ENCODE measurements at places on chromosomes 6 and 20.

- DNase-seq: no peak
Measured at GRCh38 chr6:36856277-36856676, 17.0 kb upstream of the CPNE5 start.

- DNase-seq: no peak
Measured at GRCh38 chr6:1987640-1988039, 257.8 kb downstream of the GMDS start.

GRCh38 chr20:10109641-10110040, 74.9 kb downstream of the ANKEF1 start:
- DNase-seq: no peak

- DNase-seq: no peak
Measured at GRCh38 chr6:163344411-163344810, 70.1 kb upstream of the QKI start.

DNA sequence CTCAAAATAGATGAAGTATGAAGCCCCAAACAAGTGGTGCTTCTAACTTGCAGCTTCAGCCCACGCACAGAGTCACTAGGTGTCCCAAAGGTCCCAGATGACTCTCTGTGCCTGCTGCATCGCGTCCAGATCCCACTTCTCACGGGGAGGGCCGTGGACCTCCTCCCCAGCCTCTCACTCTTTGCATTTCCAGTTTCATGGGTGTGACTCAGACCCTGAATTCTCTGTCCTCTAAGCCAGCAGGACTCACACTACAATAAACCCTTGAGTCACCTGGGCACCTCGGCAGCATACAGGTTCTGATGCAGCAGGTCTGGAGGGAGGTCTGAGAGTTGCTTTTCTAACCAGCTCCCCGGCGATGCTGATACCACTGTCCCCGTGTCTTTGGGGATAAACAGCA, 114.0 kb upstream of the RIN2 start:
- DNase-seq: no peak

DNA sequence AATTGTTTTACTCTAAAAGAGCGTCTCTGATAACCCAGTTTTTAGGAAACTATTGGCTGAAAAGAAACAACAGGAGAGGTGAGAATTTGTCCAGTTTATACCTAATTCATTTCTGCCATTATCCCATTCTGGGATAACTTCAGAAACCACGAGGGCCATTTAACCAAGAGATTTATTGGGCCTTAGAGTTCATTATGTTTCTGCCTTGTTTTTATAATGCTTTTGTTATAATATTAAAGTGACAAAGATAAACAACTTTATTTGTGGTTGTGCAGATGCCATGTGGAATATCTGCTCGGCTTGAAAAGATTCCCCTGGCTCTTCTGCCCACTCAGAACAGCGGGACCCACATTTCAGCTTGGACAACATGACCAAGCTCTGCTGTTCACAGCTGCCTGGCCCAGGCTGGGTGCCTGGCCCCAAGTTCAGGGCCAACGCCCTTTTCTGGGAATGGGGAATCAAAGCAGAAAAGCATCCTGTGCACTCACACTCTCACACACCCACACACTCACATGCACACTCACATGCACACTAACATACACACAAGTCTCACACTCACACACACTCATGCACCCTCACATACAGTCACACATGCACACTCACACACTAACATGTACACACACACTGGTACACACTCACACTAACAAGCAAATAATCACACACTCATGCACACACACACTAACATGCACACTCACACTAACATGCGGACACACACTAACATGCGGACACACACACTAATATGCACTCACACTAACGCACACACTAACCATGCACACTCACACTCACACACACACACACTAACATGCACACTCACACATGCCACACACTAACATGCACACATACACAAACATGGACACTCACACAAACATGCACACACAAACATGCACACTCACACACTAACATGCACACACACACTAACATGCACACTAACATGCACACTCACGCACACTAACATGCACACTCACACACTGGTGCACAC, 86.7 kb upstream of the NEDD9 start:
- DNase-seq: no peak

- DNase-seq: no peak
Measured at GRCh38 chr6:163332575-163332974, 81.9 kb upstream of the QKI start.

DNA sequence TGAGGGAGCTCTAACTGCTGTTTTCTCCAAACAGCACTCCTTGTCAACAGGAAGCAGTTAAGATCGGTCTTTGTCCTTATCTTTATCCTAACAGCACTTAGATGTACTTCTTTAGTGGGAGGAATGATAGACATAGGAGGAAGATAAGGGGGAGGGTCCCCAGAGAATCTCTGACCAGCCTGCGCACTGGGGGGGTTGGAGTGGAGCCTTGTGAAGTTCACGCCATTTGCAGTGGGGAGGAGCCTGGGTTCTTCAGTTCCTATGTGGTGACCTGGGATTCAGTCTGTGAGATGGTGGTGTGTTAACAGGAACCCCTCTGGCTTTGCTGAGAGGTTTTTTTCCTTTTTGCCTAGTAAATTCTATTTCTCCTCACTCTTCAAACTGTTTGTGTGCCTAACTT, 18.1 kb upstream of the ASCC3 start:
- no peak for DNase-seq
